SK-N-SH (cell line): ENCODE measurements at places on chromosomes 5 and 9.

DNA sequence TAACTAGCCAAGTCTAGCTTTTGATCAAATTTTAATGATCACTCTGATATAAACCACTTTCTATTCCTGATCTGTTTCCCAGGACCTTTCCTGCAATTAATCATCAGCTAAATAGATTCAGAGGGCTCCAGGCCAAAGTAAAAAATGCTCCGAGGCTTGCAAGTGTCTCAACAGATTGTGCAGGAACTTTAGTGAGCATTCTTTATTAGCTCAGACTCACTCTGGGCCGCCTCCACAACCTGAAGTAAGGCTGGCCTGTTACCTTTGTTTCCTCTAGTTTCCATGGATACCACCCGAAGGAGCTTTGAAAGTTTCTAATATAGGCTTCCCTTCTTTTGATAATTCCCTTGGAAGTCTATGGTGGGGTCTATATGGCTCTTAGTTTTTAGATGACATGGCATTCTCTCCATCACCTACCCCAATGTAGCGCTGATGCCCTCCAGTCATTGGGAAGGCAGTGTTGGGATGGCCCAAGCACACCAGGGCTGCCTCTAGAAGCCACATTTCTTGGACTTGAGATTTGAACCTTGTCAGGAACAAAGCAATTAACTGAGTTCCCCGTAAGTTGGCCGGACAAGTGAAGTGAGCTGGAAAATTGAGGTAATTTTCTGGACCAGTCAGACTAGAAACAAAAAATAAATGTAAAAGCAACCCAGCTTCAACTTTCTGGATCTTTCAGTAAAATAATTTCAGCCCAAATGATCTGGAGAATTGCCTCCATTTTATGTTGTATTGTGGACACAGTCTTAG, 97.6 kb upstream of the LHFPL2 start:
- DNase-seq, result no peak

- no peak for DNase-seq
Measured at GRCh38 chr9:98701576-98701975, 7.2 kb downstream of the GABBR2 start.

DNA sequence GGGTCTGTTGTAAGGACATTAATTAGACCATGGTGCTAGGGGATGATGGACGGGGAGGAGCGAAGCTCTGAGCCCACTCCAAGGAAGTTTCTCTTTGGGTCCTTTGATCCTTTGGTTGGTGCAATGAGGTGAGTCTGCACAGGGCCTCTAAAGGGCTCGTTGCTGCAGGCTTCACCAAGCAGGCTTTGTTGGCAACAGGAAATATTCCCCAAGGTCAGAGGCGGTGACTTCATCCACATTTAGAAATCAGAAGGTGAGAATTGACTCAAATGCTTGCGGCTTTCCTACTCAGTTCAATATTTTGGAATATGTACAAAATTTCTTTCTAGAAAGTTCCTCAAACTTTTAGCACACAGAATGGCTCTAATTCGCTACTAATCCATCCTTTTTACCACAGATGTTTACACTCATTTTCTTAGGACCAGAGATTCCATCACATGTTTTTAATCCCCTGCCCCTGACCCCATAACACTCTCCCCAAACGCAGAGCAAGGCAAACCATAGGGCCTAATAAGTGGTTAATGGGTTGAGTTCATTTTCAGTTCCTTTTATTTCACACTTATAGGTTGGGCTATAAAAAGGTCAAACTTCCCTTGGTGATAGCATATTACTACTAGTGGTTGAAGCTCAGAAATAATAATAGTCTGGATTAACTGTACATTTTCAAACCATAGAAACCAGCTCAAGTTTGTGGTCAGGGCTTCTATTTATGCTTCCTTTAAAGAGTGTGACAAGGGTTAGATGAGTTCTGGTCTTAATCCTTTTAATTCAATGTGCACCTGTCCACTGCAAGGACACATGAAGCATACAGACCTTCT, 37.3 kb upstream of the TMEM252 start:
- no peak for DNase-seq

GRCh38 chr5:77369566-77369965, 122.5 kb downstream of the WDR41 start:
- DNase-seq, result no peak

DNA sequence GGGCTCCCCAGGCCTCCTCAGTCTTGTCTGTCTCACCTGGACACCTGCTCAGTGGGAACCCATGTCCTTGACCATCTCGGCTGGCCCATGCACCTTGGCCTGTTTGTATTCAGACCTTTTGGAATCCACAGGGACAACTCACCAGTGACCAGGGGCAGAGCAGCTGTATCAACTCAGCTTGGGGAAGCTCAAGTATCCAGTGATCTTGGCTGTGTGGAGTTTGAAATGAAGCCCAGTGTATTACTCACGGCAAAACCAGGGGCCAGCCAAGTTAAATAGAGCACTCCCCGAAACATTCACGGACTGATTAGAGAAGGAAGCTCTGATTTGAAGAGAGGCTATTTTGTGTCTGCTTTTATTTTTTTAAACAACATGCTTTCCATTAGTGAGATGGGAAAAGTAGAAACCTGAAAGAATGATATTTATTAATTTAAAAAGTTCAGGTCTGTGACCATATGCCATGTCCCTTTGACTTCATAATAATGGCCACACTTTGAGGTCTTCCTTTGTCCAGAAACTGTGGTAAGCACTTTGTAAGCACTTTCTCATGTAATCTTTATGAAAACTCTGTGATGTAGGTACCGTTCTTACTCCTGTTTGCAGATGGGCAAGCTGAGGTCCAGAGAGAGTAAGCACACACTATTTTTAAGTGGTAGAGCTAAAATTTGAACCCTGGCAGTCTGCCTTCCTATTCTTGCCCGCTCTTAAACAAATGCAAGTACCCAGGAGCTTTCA, 656.5 kb downstream of the BNC2 start:
- no peak for DNase-seq

DNA sequence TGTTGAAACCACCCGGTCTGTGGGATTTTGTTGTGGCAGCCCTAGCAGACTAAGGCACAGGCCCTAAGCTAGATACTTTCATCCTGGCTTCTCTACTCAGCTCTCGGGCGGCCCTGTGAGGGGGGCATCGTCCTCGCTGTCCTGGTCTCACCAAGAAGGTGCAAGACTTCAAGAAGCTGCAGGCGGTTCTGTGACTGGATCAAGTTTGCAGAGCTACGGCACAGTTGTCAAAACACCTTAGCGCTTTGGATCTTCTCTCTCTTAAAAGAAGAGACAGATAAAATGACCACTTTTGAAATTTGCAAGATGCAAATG, 119.4 kb upstream of the PHYKPL start:
- no peak for DNase-seq

- DNase-seq, result no peak
Measured at GRCh38 chr5:91070761-91071550, 312.2 kb downstream of the ARRDC3 start.

- peak; percentile 3 for DNase-seq
Measured at GRCh38 chr5:104178829-104179456, 616.4 kb upstream of the NUDT12 start.

- no peak for DNase-seq
Measured at GRCh38 chr9:108681851-108682590, 173.8 kb downstream of the ACTL7B start.

DNA sequence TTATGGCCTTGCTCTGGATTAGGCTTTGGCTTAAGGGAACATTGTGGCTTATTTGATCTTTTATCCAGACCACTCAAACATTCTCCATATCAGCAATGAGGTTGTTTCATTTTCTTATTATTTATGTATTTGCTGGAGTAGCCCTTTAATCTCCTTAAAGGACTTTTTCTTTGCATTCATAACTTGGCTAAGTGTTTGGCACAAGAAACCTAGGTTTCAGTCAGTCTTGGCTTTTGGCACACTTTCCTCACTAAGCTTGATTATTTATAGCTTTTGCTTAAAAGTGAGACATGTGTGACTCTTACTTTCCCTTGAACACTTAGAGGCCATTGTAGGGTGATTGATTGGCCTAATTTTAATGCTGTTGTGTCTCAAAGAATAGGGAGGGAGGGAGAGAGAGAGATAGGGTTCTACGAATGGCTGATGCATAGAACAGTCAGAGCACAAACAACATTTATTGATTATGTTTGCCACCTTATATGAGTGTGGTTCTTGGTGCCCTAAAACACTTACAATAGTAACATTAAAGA, 2265.3 kb upstream of the C9orf72 start:
- DNase-seq, result no peak

- peak; percentile 76 for DNase-seq
Measured at GRCh38 chr9:134413890-134414623, 87.8 kb downstream of the RXRA start.

DNA sequence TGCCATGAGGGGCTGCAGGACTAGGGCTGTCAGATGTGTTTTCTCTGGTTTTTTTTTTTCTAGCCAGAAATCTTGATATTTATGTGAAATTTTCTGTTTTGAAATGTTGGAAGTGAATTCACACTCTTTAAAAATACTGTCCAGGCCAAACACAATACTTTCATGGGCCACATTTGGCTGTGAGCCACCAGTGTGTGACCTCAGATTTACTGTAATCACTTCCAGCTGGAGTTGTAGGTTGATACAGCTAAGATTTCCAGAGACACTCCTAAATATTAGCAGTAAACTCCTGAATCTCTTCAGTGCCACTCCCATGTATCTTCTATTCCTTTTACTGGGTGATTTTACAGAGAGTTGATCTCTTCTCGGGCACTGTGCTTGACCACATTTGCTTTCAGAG, 92.2 kb upstream of the CKMT2 start:
- peak; percentile 48 for DNase-seq

DNA sequence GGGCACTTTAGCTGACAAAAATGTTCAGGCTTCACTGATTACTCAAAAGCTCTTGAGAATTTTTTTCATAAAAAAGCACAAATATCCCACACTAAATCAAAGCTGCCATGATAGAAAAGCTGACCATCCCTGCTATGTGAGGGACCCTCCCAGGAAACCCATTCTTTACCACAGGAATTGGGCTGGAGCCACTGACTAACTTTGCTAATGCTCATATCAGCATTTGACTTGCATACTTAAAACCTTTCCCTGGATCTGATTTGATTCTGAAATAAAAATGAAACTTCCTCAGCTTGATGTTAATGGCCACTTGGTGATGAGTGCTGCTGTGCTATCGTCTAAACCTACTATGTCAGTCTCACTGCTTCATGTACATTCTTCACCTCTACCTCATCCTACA, 243.6 kb downstream of the PRELID2 start:
- DNase-seq, result no peak

GRCh38 chr9:8270235-8270634, 470.7 kb upstream of the DMAC1 start:
- no peak for DNase-seq

- no peak for DNase-seq
Measured at GRCh38 chr9:124562328-124562727, 55.1 kb upstream of the NR5A1 start.

DNA sequence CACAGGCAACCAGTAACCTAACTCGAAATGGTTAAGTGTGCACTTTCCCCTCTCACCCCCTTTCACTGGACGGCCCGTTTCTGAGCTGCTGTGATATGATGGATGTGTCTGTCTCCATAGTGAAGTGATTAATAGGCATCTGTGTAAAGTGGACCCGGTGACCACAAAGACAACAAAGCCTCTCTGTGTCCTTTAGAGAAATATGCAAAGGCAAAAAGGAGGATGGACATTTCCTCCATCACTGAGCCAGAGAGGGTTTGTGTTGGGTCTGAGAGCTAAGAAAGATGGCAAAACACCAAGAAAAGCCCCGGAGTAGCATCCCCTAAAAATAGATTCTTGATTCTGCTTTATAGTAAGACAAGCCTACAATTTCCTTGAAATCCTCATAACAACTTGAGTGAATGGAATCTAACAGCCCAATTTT, 120.6 kb downstream of the SEMA6A start:
- DNase-seq, result peak; percentile 52

- peak; percentile 27 for DNase-seq
Measured at GRCh38 chr5:77641963-77642737, 3.6 kb upstream of the OTP start.

DNA sequence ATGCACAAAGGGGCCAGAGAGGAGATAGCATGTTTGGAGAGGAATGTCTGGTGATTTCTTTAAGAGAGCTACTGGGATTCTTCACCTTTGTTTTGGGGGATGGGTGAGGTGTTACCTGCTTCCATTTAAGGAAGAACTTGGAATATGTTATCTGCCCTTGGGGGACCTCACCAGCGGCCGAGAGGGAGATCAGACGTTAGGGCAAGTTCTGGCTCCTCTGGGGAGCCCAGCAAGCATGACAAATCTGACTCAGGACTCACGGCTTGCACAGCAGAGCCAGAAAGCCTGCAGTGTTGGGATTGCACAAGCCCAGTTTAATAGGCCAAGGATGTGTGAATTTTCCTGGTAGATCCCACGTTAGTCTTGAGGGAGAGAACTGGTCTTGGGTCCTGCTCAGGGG, 40.3 kb downstream of the SLC28A3 start:
- no peak for DNase-seq

DNA sequence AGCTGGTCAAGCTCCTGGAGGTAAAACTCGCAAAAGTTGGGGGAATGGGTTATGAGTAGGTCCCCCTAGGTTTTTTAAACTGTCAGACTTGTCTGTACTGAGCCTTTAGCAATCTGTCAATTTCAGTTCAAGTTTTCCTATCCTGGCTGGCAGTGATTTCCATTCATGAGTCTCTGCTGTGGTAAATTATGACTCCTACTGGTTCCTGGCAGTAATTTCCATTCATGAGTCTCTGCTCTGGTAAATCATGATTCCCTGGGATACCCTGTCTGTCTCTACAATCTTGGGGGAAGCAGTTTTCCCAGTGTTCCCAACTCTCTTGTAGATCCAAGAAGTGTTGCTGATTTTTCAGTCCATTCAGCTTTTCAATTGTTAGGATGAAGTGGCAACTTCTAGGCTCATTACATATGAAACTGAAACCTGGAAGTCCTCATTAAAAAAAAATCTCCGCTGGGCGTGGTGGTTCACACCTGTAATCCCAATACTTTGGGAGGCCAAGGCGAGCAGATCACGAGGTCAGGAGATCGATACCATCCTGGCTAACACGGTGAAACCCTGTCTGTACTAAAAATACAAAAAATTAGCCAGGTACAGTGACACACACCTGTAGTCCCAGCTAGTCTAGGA, 91.3 kb upstream of the GPBP1 start:
- peak; percentile 24 for DNase-seq

DNA sequence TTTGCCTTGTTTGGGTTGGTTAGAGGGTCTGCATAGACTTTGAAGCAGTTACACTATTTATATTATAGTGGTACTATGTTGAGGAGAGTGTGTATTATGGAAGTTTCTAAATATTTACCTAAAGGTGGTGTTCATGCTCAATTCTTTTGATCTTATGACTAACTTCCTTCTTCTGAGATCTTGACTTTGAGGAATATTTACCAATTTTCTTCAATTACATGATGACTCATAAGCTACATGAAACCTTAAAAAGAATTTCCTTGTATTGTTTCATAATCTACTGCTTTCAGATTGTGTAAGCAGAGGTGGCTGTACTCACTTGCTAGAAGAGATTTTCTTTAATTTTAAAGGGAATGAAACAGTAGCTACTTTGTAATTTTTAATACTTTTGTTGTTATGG, 276.1 kb downstream of the TAF11L14 start:
- DNase-seq, result no peak
